ENCODE measurements at places on chromosomes 11 and 22.

DNA sequence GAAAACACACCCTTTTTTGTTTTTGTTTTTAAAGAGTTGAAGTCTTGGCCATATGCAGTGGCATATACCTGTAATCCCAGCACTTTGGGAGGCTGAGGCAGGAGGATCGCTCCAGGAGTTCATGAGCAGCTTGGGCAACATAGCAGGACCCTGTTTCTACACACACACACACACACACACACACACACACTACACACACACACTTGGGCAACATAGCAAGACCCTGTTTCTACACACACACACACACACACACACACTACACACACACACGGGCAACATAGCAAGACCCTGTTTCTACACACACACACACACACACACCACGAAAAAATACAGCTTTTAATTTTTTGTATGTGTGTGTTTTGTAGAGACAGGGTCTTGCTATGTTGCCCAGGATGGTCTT lies 54.5 kb downstream of the HIPK3 start:
- no peak for DNase-seq

DNA sequence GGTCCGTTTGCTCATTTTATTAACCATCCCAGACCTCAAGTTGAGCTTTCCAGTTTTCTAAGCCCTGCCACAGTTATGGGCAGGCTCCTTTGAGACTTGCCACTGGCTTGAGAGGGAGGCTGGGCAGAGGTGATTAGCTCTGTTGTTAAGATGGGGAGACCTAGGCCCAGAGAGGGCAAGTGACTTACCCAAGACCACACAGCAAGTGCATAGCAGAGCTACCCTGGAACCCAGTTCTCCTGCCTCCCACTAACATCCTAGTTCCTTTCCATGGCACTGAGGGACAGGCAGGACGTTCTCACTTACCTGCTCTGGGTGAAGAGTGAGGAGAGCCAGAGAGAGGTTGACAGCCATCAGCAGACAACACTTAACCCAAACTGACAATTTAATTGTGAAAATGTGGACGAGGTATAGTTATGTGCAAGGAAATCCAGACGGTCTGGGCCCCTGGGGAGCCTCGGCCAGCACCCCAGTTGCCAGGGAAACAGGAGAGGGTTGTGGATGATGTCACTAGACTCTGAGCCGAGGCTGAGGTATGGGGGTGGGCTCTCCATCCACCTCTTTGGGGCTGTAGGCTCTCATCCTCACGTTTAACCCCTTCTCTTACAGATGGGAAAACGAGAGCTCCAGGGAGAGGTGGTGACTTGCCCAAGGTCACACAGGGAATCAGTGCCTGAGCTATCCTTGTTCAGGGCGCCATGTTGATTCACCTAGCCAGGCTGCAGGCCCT lies 12.3 kb upstream of the WNT11 start:
- no peak for DNase-seq

GRCh38 chr11:102320188-102320587 lies 2.9 kb downstream of the BIRC3 start:
- no peak for DNase-seq

DNA sequence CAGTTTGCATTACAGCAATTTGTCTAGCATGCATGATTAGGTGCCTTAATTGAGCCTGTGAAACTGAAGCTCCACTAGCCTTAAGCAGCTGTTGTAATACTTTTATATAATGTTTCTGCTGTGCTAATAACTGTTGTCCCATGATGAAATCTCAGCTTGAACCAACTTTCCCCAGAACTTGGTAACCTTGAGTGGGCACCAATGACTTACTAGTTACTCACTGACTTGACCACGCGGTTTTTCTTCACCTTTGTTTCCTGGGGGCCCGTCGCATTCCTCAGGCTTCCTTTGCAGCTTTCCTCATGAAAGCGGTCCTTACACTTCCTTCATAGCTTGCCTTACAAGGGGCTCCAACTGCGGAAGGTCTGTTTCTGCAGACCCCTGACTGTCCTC lies 11.2 kb upstream of the GLYATL1 start:
- no peak for DNase-seq

GRCh38 chr22:42072606-42073330 lies 1.3 kb upstream of the PHETA2 start:
- no peak for DNase-seq

DNA sequence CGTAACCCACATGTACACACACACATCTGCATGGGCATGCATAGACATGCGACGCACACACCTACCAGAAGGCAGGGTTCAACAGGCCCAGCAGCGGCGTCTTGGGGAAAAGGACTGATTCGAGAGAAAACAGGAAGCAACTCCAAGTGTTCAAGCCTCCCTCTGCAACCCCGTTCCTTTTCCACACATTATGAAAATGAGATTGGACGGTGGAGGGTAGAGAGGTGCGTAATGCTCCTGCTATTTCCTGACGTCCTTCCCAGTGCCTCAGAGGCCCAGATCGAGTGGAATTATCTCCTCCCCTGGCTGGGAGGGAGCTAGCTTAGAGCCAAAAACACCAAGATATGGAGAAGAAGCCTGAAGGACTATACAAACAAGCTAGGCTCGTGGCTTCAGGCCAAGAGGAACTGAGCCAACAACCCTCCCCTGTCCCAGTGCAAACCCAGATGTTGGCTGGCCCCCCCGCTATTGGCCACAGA lies 289.2 kb downstream of the MN1 start:
- peak; percentile 67 for DNase-seq

DNA sequence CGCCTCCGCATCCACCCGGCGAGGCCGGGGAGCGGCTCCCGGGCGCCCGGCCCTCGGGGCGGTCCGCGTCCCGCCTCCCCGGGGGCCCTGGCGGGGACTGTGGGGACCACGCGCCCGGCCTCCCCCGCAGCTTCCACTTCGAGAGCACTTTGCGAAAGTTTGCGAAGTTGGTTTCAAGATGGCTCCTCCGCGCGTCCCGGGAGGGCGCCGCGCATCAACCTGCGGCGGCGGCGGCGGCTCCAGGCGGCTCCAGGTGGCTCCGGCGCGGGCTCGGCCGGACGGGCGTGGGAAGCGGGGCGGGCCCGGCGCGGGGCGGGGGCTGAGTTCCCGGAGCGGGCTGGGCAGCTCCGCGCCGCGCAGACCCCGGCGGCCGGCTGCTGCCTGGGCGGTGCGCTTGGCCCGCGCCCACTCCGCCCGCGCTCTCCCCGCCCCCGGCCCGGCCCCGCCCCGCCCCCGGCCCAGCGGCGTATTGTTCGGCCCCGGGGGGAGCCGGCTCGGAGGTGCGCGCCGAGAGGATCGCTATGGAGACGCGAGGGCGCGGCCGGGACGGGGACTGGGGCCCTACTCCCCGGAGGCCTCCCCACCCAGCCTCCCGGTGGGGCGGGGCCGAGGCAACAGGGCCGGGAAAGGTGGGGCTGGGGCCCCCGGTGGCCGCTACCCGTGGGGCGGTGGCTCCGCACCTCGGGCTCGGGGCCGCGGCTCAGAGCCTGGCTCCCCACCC lies at the start of gene CELSR1:
CELSR1 (minus strand) TSS at position 396 of the 721 bp plus-strand sequence. CDS start 450 bp downstream, outside the sequence.
- DNase-seq: peak; percentile 59

DNA sequence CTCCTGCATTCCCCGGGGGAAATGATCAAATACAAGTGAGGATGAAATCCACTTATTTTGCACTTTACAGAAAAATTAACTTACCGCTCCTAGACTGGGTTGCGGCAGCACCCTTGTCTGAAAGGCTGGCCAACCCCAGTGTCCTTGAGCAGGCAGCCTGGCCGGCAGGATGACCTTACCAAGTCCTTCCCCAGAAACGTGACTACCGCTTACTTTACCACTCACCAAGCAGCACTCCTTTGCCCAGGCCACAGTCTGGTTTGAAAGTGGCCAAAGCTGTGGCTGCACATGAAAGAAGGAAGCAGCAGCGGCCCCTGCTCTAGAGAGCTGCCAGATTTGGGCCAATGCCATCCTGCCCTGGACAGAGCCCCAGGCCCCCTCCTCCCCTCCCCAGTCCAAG lies 20.3 kb downstream of the MYH9 start:
- DNase-seq: no peak

GRCh38 chr11:371716-372590 lies 2.7 kb downstream of the B4GALNT4 start:
- no peak for DNase-seq

DNA sequence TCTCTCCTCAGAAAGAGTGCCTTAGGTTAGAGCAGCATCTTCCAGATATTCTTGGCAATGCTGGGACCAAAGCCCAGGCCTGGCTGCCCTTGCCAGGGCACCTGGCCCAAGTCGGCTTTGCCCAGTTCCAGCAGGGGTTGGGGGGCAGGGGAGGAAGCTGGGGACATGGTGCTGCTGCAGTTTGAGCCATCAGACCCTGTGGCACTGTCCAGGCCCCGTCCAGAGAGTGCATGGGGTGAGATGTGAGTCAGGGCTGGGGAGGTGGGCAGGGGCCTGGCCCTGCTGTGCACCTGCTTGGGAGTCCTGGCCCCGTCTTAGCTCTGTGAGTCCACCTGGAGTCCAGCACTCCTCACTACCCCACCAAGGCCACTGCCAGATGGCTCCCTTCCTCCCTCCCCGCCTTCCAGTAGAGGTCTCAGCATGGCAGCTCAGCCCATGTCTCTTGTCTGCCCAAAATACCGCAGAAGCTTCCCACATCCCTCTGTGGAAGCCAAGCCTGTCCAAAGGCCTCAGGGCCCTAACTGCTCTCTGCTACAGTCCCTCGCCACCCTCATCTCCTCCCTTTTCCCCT lies 16.6 kb downstream of the DERL3 start:
- no peak for DNase-seq

DNA sequence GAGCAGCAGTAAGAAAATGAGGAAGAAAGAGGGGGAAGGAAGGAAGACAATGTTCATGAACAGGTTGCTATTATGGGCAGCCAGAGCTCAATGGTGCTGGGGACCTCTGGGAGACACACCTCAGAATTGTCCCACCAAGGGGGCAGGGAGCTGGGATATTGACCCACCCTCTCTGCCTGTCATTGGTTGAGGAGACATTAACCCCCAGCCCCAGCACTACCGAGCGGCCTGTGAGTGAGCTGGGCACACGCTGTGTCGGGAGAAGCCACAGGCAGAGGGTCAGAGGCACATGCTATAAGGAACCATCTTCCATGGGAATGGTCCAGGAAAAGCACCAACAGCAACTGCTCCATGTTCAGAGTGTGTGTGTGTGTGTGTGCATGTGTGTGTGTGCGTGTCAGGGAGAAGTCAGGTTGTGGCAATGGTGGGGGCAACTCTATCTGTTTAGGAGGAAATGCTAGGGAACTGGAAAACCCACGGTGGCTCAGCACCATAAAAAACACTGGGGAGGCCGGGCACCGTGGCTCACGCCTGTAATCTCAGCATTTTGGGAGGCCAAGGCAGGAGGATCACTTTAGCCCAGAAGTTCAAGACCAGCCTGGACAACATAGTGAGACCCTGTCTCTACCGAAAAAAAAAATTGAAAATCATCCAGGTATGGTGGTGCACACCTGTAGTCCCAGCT lies 49.2 kb downstream of the CD6 start:
- no peak for DNase-seq

- no peak for DNase-seq
These were observed 188.7 kb downstream of the ETS1 start for GRCh38 chr11:128398517-128399250.

GRCh38 chr11:103327721-103328120 lies 218.5 kb downstream of the DYNC2H1 start:
- DNase-seq: no peak

GRCh38 chr11:44758983-44759382 lies 32.2 kb downstream of the TSPAN18 start:
- DNase-seq: no peak

DNA sequence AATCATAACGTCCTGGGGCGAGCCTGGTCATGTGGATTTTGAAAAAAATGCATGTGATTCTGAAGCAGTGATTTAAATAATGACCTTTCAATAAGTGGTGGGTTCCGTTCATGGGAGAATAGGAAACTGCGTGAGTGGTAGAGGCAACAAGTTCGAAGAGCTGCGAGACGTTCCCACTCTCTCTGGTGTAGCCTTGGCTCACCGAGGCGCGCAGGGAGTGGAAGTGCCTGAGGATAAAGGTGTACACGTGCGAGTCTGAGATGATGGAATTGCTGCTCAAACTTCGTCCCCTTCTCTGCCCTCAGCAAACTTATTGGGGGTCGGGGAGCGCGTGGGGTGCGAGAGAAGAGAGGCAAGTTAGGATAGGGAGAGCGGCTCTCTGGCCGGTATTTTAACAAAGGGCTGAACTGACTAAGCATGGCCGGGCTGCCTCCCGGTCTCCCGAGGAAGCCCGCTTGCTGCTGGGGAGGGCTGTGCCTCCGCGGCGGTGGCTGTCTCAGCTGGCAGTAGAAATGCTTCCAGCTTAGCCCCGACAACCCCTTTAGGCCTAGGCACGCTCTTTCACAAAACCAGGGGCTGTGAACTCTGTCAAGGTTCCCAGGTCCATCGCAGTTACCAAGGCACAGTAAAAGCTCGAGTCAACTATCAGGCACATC lies 875 bp upstream of the STT3A start:
- no peak for DNase-seq

- no peak for DNase-seq
These were observed 30.8 kb upstream of the PICK1 start for GRCh38 chr22:38026130-38027111.

DNA sequence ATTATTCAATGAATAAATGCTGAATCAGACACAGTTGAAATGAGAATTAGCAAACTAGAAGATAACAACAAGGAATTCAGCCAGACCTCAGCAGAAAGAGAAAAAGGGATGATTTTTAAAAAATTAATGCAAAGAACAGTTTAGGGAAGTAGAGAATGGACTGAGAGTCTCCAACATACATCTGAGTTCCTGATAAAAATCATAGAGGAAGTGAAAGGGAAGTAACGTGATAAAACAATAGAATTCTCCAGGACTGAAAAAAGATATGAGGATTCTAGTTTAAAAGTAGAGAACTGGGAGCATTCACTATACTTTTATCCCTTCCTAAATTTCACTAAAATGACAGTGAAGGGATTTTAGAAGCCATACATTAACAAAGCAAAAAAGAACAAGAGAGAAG lies 592.0 kb downstream of the SOX6 start:
- DNase-seq: no peak

- DNase-seq: no peak
These were observed 2.8 kb upstream of the MCAM start for GRCh38 chr11:119319700-119320239.

DNA sequence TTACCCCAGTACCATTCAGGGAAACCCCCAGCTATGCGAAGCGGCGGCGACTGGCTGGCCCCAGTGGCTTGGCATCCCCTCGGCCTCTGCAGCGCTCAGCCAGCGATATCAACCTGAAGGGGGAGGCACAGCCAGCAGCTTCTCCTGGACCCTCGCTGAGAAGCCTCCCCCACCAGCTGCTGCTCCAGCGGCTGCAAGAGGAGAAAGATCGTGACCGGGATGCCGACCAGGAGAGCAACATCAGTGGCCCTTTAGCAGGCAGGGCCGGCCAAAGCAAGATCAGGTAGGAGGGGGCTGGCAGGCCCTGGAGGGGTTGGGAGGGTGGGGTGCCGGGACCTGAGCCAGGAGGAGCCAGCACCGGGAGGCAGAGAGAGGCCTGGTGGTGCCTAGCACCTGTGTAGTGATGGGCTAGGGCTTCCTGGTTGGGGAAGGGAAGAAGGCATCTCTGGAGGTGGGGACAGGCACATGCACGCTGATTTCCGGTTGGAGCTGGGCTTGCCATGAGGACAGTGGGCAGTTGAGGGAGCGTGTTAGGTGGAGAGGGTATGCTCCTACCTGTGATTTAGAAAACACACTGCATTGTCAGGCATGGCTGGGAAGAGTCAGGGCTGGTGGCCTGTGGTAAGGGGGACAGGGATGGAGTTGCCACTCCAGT lies 22.3 kb downstream of the SHANK3 start:
- no peak for DNase-seq
